NCI-H524 (cell line): ENCODE measurements at places on chromosomes 1 and 21.

DNA sequence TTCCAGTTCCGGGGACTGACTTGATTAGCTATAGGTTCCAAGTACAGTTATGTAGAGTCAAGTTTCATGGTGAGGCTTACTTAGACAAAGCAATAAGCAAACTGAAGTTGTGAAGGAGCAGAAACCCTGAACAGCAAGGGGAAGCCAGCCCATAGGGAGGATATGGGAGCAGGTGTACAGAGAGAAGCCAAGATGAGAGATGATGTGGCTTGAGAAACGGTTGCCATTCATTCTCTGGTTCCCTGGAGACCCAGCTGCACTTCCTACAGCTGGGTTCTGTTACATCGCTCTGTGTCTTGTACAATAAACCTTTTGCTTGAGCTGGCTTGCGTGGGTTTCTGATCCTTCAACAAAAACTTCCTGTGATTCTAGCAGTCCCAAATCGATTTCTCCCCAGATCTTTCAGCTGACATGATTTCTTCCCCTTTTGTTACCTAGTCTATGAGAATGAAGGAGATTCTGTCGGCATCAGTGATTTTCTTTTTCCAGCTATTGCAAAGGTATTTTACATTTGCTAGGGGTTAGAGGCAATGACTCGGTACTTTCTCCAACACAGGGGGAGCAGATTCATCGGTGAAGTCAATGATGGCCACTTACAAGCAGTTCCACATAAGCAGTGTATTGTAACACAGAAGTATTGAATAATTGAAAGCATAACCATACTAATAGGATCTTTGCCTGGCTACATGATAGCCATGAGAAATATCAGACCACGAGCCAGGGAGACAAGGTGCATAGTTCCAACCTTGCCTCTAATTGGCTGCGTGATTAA lies 67.3 kb downstream of the URB2 start:
- DNase-seq, result no peak

DNA sequence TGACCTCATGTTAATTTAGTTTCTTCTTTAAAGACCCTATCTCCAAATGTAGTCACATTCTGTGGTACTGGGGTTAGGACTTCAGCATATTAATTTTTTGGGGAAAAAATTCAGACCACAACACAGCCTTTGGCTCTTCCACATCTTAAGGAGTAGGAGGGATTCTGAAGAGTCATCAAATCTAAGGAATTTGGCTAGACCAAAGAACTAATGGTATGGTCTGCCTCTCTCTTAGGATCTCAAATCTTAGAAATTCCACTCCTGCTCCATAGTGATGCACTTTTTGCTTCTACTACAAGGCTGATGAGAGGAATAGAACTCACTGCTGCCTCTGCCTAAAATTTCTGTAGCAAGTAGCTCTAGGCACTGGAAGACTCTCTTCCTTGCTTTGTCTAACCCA lies 80.5 kb downstream of the NGF start:
- no peak for DNase-seq

- no peak for DNase-seq
Measured at GRCh38 chr1:222171005-222171404, 376.9 kb downstream of the HHIPL2 start.

- no peak for DNase-seq
Measured at GRCh38 chr1:36908096-36908495, 126.2 kb downstream of the GRIK3 start.
